ENCODE measurements at places on chromosomes 2 and 18.

DNA sequence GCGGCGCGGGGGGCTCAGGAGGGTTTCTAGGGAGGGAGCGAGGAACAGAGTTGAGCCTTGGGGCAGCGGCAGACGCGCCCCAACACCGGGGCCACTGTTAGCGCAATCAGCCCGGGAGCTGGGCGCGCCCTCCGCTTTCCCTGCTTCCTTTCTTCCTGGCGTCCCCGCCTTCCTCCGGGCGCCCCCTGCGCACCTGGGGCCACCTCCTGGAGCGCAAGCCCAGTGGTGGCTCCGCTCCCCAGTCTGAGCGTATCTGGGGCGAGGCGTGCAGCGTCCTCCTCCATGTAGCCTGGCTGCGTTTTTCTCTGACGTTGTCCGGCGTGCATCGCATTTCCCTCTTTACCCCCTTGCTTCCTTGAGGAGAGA, 5.2 kb downstream of the PROC start:
- no peak for DNase-seq

GRCh38 chr2:5401115-5401657, 291.0 kb upstream of the SOX11 start:
- DNase-seq: no peak

GRCh38 chr2:135271006-135271405, 218.9 kb downstream of the RAB3GAP1 start:
- no peak for DNase-seq

GRCh38 chr2:240585101-240585500, 1.4 kb upstream of the CAPN10 start:
- no peak for DNase-seq

- no peak for DNase-seq
These were observed 6.3 kb downstream of the YES1 start for GRCh38 chr18:805755-806110.

GRCh38 chr2:150522269-150522668, 34.8 kb upstream of the RND3 start:
- DNase-seq: no peak

GRCh38 chr2:211204456-211204855, 648.1 kb downstream of the CPS1 start:
- no peak for DNase-seq

DNA sequence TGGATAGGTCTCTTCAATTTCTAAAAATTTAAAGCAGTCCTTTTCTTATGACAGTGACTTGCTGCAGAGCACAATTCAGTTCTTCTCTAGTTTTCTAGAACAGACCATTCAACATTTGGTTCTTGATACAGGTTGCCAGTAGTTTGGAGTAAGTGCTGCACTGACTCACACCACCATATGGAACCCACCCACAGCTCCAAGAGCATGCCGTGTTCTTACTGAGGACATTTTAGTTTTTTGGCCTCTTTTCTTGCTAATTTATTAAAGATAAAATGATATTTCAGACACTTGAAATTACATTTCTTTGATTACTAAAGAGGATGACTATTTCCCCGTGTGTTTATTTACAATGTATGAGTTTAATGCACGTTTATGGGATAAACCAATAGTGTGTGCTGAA, 120.0 kb downstream of the COL4A4 start:
- no peak for DNase-seq

GRCh38 chr2:150824118-150824517, 336.7 kb upstream of the RND3 start:
- no peak for DNase-seq

GRCh38 chr2:175887776-175888175, 114.3 kb downstream of the LNPK start:
- DNase-seq: no peak

DNA sequence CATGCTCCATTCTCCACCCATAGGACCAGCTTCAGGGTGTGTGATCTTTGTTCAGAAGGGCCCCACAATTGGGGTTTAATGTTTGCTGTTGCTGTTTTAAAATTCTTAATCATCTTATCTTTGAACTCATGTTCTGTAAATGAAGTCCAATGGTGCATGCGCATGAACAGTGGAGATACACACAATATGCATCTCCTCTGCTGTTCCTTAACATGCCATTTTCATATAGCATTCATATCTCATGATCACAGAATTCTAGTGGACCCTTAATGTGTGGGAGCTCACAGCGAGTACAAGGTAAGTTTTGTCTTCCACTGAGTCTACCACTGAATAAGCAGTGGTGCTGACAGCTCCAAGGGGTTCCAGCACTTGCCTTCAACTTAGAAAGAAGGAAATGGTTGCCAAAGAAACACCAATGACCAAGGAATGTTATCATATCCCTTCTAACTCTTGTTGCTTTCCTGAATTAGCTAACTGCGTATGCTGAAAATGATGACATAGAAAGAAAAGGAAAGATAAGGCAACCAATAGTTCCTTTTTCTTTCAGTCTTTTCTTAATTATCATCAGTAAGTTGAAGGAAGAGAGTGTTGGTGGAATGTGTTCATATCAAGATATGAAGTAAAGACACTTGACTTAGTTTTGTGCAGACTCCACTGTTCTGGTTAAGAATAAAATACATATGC, 258.9 kb upstream of the FBXO11 start:
- DNase-seq: no peak

DNA sequence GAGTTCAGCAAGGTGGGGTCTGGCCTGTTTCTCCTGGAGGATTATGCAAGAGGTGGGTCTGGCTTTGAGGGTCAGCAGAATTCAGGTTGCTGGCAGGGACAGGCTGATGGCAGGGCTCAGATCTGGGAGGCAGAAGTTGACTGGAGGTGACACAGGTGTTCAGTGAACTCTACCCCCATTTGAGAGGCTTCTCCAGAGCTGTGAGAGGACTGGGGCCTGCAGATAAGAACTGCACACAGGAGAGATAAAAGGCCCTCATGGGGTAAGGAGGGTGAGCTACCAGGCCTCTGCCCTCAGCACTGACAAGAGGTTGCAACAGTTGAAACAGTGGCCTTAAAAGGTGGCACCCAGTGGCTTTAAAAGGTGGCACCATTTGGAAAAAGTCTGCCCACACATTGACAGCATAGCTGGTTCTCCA, 13.1 kb downstream of the MOCOS start:
- DNase-seq: no peak

- DNase-seq: no peak
These were observed 111.4 kb upstream of the GATA6 start for GRCh38 chr18:22057908-22058527.

- DNase-seq: peak; percentile 49
These were observed 517.0 kb downstream of the PTPRM start for GRCh38 chr18:8084160-8084559.

- no peak for DNase-seq
These were observed 214.6 kb downstream of the NCK2 start for GRCh38 chr2:105959357-105959756.

DNA sequence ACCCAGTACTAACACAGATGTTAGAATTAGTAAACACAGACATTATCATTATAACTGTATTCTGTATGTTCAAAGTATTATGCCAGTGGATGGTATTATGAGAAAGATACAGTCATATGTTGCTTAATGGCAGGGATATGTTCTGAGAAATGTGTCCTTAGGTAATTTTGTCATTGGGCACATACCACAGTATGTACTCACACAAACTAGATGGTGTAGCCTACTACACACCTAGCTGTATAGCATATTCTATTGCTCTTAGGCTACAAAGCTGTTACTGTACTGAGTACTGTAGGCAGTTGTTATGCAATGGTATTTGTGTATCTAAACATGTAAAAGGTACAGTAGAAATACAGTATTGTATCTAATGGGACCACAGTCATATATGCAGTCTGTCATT, 53.8 kb downstream of the GTF3C3 start:
- DNase-seq: no peak

GRCh38 chr2:54864096-54864495, 140.6 kb downstream of the EML6 start:
- DNase-seq: no peak

- DNase-seq: peak; percentile 83
These were observed 167.9 kb downstream of the FBXO15 start for GRCh38 chr18:73979742-73980141.

- DNase-seq: no peak
These were observed 37.7 kb downstream of the NETO1 start for GRCh38 chr18:72830109-72830508.

DNA sequence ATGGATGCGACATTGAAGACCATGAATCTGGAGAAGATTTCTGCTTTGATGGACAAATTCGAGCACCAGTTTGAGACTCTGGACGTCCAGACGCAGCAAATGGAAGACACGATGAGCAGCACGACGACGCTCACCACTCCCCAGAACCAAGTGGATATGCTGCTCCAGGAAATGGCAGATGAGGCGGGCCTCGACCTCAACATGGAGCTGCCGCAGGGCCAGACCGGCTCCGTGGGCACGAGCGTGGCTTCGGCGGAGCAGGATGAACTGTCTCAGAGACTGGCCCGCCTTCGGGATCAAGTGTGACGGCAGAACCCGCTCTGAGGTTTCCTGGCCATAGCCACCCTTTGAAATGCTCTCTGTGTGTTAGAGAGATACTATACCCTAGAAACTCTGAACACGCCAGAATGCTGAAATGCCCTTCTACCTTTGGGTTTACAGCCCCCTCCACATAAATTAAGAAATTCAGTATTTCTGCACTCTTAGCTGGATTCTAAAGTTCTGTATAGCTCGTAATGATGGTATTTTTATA, 659 bp downstream of the CHMP1B start:
- no peak for DNase-seq

DNA sequence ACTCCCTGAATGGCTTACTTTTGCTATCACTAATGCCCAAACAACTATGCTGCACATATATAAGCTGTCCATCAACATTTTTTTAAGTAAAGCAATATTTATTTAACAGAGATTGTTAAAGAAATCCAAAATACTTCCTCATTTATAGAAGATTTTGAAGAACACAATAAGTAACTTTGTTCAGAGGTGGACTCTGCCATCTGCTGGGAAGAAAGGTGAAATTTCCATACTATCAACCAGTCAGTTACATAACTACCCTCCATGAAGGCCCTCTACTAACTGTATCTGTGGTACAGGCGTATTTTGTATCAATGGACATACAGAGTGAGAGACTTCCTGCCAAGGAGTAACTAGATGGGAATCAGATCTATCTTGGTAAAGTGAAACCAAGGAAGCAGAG, 106.0 kb downstream of the DTNB start:
- DNase-seq: peak; percentile 55

DNA sequence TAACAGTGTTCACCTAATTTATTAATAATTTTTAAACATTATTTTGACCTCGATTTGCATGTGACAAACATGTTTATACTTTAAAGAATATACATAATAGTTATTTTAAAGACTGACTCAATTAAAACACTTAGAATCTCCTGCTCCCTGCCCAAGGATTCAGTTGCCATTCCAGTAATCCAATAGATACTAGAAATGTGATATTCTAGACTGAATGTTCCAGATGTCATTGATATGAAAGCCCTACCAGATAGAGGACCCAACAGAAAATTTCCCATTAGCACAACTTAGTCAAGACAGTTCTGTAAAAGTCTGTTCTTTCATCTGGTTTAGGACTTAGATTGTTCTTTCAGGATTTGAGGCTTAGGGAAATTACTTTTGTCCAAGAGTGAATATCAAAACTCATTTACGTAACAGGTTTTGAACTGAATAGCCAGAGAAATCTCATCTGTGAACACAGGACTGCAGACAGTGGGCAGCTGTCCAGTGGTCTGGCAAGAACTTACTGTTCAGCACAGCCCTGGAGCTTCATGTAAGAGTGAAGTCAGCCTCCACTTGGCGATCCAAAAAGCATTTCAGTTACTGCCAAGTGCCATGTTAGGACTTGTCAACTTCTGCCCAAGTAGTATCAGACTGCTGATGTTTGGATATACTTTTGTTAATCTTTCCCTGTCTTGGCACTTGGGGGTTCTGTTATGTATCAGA, 77.5 kb downstream of the OSBPL6 start:
- peak; percentile 18 for DNase-seq

DNA sequence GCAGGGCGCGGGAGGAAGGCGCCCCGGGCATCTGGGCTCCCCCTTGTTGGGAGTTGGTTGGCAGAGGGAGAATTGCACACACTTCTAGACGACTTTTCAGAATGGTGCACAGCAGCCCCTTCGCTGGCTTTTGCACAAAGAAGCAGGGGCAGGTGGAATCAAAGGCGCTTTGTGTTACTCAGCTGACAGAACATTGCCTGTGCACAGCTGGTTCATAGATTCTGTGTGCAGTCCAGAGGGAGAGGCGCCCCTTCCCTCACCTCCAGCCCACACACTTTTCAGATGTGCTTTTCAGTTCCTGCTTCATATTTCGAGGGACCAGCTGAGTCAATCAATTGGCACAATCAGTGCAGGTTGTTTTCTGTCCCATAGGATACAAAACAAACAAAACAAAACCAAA, 348.4 kb upstream of the RAB12 start:
- DNase-seq: no peak

DNA sequence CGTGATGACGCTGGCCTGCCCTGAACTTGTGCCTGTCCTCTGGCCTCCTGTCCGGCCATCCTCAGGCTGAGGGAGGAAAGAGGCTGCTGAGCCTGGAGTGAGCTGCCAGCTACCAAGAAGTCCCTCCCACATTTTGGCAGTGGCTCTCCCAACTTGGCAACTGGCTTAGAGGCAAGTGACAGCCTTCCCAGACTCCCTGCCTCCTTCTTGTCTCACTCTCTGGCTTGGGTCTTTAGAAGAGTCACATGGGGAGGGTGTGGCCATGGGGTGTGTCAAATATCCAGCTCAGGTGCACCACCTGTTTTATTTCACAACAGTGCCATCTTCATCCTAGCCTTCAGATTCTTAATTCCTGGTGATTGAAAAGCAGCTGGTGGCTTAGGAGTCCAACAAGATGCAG, 222.9 kb downstream of the PRKCE start:
- DNase-seq: no peak

DNA sequence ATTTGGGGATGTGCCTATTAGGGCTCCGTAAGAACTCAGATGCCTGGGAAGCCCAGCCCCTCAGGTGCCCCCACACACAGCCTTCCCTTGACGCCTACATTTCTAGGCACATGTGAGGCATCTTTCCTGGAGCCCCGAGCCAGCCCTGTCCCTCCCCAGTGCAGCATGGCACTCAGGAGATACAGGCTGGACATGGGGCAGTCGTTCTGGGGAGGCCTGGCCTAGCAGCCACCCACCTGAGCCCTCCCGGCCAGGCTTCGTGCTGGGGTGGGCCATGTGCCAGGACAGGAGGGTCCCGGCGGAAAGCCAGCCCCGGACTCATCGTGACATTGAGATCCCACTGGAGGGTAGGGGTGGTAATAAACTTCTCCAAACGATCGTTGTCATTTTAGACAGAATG, 15.2 kb downstream of the BOK start:
- DNase-seq: no peak

GRCh38 chr2:7867867-7868266, 814.0 kb upstream of the ID2 start:
- DNase-seq: no peak

DNA sequence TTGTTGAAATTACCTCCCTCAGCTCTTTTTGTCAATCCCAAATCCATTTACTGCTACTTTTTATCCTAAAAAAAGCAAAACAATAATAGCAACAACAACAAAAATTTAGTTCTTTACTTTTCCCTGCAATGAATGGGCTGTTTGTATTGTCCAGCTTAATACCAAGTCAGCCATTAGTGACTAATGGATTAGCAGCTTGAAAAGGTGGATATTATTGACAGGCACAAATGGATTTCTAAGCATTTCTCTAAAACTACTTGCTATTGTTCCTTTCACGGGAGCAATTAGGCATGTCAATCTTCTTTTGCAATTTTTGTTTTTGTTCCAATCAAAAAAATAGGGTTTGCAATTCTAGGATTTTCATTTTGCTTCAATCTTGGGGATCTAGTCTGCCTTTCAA, 32.1 kb upstream of the SPAG16 start:
- no peak for DNase-seq

All from fibroblast of skin of abdomen (primary cell).